Stimulated activated CD4-positive, alpha-beta T cell treated with anti-CD3 and anti-CD28 coated beads, Interleukin-15, amount 100 ng/mL, for 1 hour (primary cell): ENCODE measurements at places on chromosomes 12 and 14.

DNA sequence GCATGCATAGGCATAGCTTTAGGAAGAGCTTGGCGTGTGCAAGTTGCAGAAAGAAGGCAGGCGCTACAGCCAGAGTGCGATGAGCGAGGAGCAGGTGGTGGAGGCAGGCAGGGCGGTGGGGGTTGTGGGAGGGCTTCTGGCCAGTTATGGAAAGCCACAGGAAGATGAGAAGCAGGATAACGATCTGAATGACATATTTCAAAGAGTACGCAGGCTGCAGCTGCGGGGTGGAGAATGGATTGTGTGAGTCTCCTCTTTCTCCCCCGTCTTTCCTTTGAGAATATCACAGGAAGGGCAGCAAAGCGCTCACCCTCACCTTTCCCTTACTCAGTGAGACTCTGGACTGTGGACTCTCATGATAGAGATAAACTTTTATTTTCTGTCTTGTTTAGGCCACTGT is 48.7 kb upstream of the PLXNC1 start:
- no peak for DNase-seq

- no peak for DNase-seq
Observed at GRCh38 chr12:4115570-4115969, 158.0 kb upstream of the CCND2 start.

DNA sequence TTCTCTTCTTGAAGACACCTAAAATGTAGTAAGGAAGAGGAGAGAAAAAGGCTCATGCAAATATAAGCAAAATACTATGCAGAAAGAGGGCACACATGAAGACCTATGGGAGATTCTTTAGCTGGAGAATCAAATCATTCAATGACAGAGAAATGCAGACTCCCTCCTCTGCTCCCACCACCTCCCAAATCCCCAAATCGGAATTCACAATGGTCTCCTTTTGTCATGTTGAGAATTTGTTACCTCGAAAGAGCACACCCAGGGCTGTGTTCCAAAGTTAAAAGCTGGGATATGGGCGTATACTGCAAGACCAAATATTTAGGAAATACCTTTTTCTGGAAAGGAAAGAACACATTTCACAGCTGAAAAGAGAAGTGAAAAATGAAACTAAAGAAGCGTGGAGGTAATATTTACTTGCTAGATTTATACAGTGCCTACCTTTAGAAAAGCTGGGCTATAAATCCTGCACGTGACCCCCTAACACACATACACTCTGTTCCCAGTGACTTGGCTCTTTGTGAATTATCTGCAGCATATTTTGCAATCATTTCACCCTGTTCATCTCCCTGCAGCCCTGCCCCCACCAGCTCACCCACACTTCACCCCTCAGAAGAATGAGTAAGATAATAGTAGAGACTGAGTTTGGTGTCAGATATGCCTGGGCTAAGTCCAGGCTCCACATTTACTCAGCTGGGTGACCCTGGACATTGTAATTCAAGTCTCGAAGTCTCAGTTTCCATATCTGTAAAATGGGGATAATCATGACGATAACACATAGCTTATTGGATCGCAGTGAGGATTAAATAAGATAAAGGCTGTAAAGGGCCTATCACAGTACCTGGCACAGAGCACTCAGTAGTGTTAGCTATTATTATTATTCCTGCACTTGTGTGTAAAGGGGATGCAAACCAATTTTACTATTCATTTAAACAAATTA is 2.9 kb upstream of the CACNA1C start:
- no peak for DNase-seq

GRCh38 chr12:117671734-117672133 is 297.1 kb downstream of the KSR2 start:
- no peak for DNase-seq

- no peak for DNase-seq
Observed at GRCh38 chr12:123936956-123937706, 35.5 kb downstream of the CCDC92 start.

DNA sequence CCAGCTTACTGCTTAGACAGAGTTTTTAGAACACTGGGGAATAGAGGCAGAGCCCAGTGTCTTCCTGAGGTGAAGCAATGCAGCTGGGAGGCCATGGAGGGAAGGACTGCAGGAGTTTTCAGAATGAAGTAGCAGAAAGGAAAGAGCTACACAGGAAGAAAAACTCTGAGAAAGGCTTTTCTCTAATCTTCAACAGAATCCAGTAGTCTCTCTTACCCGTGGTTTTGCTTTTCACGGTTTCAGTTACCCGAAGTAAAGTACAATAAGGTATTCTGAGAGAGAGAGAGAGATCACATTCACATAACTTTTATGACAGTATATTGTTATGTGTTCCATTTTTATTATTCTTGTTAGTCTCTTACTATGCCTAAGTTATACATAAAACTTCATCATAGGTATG is 761.6 kb downstream of the BCL11B start:
- DNase-seq, result no peak

DNA sequence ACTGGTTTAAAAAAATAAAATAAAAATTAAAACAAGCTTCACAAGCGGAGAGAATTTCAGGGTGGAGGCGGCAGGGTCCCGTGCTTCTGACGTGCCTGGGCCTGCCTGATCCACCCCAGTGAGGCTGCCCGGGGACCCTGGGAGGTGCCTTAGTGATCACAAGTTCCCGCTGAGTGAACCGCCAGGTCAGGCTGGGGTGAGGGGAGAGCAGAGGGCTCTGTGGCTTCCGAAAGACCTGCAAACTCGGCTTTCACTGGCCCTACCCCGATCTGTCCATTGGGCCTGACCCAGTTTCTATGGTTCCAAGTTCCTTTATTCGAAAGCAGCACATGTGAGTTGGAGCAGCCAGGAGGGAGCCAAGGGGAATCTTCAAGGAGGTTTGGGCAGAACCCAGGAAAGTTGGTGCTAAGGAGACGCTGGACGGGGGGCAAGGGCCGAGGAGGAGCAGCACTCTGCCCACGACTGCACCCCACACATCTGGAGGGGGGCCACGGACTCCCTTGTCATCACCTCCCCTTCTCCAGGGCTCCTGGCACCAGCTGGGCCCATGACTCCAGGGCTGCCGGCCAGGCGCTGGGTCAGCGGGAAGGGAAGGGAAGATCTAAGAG is 12.9 kb downstream of the MMP14 start:
- no peak for DNase-seq

- DNase-seq, result no peak
Observed at GRCh38 chr12:47419497-47419896, 286.3 kb downstream of the RPAP3 start.
